ENCODE measurements at places on chromosomes 6 and 20. TPM values are rescaled to one million over a fixed set of nuclear protein-coding genes. Genes with fewer than 3 reads are reported as not detected.
A peak's percentile ranks its signal among the peaks of the same experiment; 100 is the strongest.

The HLA-DQA1 gene
- total RNA-seq: 0.99 TPM

GRCh38 chr6:143885116-143885515 lies 20.8 kb downstream of the ZC2HC1B start:
- H3K27ac ChIP-seq: no peak overlapping the region
- no peaks in the 10 kb centered on the region for H3K4me1 ChIP-seq
- no peak for DNase-seq
- H3K27me3 ChIP-seq: no peaks in the 10 kb centered on the region
- no peaks in the 10 kb centered on the region for H3K36me3 ChIP-seq

- no peak overlapping the region for H3K27ac ChIP-seq
- no peaks in the 10 kb centered on the region for H3K36me3 ChIP-seq
- DNase-seq: peak; percentile 73
- H3K27me3 ChIP-seq: no peaks in the 10 kb centered on the region
- H3K4me1 ChIP-seq: no peaks in the 10 kb centered on the region
Measured at GRCh38 chr6:90428514-90428913, 131.9 kb upstream of the BACH2 start.

GRCh38 chr20:61444637-61445036 lies 192.6 kb downstream of the CDH4 start:
- H3K4me1 ChIP-seq: peaks cover 10% of the 10 kb centered on the region
- H3K27me3 ChIP-seq: no peaks in the 10 kb centered on the region
- no peak for DNase-seq
- H3K4me3 ChIP-seq: no peak overlapping the region
- no peak overlapping the region for H3K27ac ChIP-seq

- H3K4me3 ChIP-seq: no peak overlapping the region
- H3K27me3 ChIP-seq: no peaks in the 10 kb centered on the region
- no peak for DNase-seq
- H3K27ac ChIP-seq: no peak overlapping the region
Measured at GRCh38 chr6:74073429-74073828, 377.4 kb downstream of the CD109 start.

DNA sequence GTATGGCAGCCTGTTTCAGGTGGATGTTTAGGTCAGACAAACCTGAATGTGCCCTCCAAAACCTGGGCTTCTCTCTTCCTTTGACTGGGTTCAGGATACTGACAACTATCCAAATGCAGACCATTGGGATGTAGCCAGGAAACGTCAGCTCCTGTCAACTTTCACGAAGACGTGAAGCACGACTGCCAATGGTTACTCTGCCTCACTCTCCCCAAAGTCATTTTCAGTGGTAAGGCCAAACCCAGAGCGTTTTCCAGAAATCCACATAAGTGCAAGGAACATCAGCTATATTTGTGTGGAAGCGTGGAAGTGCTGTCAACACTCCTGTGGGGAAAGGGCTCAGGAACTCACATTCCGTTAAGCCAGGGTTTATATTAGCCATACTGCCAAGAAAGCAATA lies 20.1 kb upstream of the RCAN2 start:
- no peaks in the 10 kb centered on the region for H3K4me1 ChIP-seq
- no peaks in the 10 kb centered on the region for H3K36me3 ChIP-seq
- DNase-seq: no peak
- H3K4me3 ChIP-seq: no peak overlapping the region
- no peak overlapping the region for H3K27ac ChIP-seq

GRCh38 chr6:109720311-109720710 lies 29.2 kb downstream of the FIG4 start:
- H3K4me3 ChIP-seq: no peak overlapping the region
- peaks cover 3% of the 10 kb centered on the region for H3K4me1 ChIP-seq
- no peak for DNase-seq
- no peaks in the 10 kb centered on the region for H3K27me3 ChIP-seq

DNA sequence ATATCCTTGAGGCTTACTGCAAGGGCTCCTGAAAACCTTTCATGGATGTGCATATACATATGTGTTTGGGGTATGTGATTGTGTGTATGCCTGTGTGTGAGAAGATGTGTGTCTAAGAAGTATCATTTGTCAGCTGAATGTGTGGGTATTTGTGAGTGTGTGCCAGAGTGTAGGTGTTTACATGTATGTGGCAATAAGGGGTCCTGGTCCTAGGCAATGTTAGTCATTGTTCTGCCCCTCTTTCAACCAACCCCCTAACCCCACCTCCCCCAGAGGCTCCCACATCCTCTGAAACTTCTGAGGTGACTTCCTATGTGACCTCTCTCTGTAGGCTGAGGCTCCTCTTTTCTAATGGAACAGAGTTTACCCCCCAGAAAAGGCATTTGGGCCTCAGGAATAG lies 186.4 kb downstream of the LRFN2 start:
- DNase-seq: no peak
- H3K4me3 ChIP-seq: no peak overlapping the region
- peaks cover 3% of the 10 kb centered on the region for H3K4me1 ChIP-seq

- no peak for DNase-seq
- H3K27me3 ChIP-seq: no peaks in the 10 kb centered on the region
- peaks cover 7% of the 10 kb centered on the region for H3K36me3 ChIP-seq
- peaks cover 53% of the 10 kb centered on the region for H3K4me1 ChIP-seq
Measured at GRCh38 chr6:148455225-148455624, 112.6 kb downstream of the SASH1 start.

The GMPR gene
- 39.4 TPM for total RNA-seq

- peak overlapping the region; percentile 42 for H3K27ac ChIP-seq
- DNase-seq: peak; percentile 69
- no peaks in the 10 kb centered on the region for H3K36me3 ChIP-seq
- H3K4me3 ChIP-seq: no peak overlapping the region
- peaks cover 14% of the 10 kb centered on the region for H3K4me1 ChIP-seq
Measured at GRCh38 chr20:54680872-54681619, 205.7 kb downstream of the DOK5 start.

- no peaks in the 10 kb centered on the region for H3K27me3 ChIP-seq
- peaks cover 19% of the 10 kb centered on the region for H3K36me3 ChIP-seq
- peaks cover 13% of the 10 kb centered on the region for H3K4me1 ChIP-seq
- H3K4me3 ChIP-seq: no peak overlapping the region
Measured at GRCh38 chr6:166446146-166446545, 63.4 kb upstream of the MPC1 start.

The GLP1R gene
- 0.61 TPM for total RNA-seq

- no peaks in the 10 kb centered on the region for H3K4me1 ChIP-seq
- H3K27ac ChIP-seq: no peak overlapping the region
Measured at GRCh38 chr6:135087803-135088202, 33.2 kb upstream of the HBS1L start.

DNA sequence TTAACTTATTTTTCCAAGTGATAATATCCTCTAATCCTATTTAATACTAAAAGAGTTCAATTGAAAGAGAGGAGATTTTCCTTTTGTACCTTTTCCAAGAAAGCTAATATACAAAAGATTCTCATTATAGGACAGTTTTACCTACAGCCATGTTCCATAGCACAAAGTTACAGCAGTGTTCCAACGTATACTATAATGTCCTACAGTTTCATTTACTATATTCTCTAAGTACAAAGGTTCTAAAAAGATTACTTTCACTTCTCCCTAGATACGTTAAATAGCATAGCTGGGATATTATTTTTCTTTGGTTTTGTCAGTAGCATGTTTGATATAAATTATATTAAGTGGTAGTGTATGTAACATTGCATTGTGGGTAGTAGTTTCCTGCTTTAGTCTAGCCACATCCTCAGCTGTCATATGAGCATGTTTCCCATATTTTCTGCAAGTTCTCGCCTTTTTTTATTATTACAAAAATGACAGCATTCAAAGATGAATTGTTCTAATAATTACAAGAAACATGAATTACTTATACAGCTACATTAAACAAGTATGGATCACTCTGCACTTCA lies 4.4 kb upstream of the RUNX2 start:
- H3K36me3 ChIP-seq: no peaks in the 10 kb centered on the region
- DNase-seq: no peak
- no peaks in the 10 kb centered on the region for H3K27me3 ChIP-seq

DNA sequence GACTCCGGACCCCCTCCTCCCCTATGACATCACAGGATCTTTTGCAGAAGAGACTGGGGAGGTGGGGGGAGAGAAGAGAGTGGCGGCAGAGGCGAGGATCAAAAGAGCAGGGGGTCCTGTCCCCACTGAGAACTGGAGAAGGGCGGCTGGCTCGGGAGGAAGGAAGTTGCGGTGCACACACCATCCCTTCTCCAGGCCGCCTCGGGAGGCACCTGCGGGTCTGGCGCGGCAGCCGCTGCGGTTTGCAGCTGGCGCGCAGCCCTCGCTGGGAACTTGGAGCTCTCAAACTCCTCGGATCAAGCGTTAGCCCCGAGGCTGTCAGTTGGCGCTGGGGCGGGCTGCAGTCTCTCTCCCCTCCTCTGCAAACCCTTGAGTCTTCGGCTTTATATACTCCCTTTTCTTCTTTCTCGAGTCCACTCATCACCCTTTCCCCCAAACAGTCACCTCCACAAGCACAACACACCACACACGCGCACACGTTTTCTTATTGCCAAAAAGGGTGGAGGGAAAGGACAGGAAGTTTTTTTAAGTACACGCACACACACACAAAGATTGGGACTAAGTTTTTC lies 180.7 kb downstream of the TBXT start:
- peaks cover 54% of the 10 kb centered on the region for H3K27me3 ChIP-seq
- peaks cover 32% of the 10 kb centered on the region for H3K4me1 ChIP-seq
- peak overlapping the region; percentile 52 for H3K4me3 ChIP-seq
- H3K36me3 ChIP-seq: no peaks in the 10 kb centered on the region
- no peak for DNase-seq
- no peak overlapping the region for H3K27ac ChIP-seq

GRCh38 chr6:85115376-85115775 lies 334.5 kb upstream of the NT5E start:
- no peak overlapping the region for H3K4me3 ChIP-seq
- no peak overlapping the region for H3K27ac ChIP-seq
- H3K4me1 ChIP-seq: no peaks in the 10 kb centered on the region
- no peaks in the 10 kb centered on the region for H3K36me3 ChIP-seq
- H3K27me3 ChIP-seq: no peaks in the 10 kb centered on the region
- no peak for DNase-seq

The PLCB1 gene
- 42.9 TPM for total RNA-seq

DNA sequence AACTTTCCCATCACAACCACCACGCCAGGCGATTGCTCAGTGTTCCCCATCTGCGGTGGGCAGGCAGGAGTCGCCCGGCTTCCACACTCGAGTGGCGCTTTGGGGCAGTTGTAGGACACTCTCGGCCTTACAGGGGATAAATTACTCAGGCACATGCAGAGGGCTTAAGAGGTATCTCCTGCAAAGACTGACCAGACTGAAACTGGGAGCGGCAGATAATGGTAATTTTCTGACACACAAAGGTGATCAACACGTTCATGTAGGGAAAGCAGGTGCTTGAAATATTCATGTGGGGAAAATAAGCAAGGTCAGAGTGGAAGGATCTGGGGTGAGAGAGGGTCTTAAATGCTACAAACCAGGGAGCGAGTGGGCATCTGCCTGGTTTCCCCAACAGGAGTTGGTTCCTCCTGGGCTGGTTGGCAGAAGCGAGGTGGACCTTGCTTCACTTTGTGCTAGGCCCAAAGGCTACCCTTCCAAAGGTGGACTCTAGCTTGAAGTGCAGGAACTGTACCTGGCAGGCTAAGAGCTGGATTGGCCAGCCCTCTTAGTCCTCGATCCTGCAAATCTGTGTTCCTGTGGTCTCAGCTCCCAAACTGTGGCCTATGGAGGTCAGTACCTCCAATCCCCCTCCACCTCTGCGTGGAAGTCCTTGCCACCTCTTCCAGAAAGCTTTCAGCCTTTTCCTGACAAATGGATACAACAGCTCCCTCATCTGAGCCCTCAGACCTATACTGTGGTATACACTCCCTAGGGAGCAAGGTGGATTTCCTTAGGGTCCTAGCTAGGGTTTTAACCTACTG lies 16.7 kb downstream of the PLAGL2 start:
- peaks cover 34% of the 10 kb centered on the region for H3K4me1 ChIP-seq

DNA sequence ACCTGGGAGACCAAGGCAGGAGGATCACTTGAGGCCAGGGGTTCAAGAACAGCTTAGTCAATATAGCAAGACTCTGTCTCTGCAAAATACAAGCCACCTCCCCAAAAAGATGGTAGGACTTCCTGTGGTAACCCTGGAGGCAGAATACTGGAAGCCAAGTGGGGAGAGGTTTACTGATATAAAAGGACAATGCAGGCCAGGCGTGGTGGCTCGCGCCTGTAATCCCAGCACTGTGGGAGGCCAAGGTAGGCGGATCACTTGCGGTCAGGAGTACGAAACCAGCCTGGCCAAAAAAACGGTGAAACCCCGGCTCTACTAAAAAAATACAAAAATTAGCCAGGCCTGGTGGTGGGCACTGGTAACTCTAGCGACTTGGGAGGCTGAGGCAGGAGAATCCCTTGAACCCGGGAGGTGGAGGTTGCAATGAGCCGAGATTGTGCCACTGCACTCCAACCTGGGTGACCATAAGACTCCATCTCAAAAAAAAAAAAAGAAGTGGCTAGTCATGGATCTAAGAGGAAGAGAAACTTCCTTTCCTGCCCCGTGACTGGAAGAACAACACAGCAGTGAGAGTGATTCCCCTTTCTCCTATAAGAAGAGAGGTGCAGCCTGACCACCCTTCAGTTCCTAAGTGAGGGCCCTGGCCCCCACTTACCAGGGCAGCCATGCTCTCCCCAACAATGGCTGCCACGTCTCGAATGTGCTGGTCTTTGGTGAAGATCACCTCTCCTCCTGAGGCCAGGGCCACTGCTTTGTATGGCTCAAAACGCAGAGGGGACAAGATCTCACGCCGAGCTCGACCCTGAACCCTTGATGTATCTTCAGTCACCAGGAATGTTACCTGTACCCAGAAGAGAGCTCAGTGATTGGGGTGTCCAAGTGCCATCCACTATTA lies 6.2 kb downstream of the SAPCD1 start:
- no peak overlapping the region for H3K27ac ChIP-seq
- no peak overlapping the region for H3K4me3 ChIP-seq
- no peak for DNase-seq
- no peaks in the 10 kb centered on the region for H3K27me3 ChIP-seq
- H3K4me1 ChIP-seq: peaks cover 25% of the 10 kb centered on the region

The ARFGEF2 gene
- total RNA-seq: 45.1 TPM

DNA sequence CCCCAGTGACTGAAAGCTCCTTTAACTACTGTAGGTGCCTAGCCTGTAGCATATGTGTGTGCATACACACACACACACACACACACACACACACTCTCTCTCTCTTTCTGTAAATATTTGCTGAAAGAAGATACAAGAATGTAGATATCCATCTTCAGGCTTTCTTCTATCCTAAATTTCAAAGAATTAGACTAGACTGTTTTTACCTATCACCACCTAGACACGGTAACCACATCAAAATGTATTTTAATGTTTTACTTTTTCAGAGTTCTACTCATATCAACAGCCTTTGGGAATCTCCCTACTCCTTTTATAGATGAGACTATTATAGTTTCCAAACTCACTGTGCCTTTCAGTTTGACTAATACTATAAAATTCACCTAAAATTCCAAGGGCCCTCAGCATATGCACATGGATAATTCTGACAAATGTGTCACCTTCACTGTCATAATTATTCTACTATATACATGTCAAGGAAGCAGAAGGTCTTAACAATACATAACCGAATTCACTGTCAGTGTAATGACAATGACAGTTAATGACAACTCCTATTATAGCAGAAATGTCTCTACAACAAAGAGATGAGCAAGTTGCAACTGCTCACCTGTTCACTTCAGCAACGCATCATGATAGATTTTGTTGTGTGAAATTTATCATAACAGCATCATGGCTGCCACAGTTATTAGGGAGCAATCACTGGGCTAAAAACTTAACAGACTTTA lies 236.5 kb downstream of the GMPR start:
- no peaks in the 10 kb centered on the region for H3K27me3 ChIP-seq
- no peaks in the 10 kb centered on the region for H3K36me3 ChIP-seq
- H3K27ac ChIP-seq: no peak overlapping the region

All from spinal cord (tissue), 10 donors.